ENCODE measurements at places on chromosomes 1 and 21. TPM values are rescaled to one million over a fixed set of nuclear protein-coding genes. Genes with fewer than 3 reads are reported as not detected.

DNA sequence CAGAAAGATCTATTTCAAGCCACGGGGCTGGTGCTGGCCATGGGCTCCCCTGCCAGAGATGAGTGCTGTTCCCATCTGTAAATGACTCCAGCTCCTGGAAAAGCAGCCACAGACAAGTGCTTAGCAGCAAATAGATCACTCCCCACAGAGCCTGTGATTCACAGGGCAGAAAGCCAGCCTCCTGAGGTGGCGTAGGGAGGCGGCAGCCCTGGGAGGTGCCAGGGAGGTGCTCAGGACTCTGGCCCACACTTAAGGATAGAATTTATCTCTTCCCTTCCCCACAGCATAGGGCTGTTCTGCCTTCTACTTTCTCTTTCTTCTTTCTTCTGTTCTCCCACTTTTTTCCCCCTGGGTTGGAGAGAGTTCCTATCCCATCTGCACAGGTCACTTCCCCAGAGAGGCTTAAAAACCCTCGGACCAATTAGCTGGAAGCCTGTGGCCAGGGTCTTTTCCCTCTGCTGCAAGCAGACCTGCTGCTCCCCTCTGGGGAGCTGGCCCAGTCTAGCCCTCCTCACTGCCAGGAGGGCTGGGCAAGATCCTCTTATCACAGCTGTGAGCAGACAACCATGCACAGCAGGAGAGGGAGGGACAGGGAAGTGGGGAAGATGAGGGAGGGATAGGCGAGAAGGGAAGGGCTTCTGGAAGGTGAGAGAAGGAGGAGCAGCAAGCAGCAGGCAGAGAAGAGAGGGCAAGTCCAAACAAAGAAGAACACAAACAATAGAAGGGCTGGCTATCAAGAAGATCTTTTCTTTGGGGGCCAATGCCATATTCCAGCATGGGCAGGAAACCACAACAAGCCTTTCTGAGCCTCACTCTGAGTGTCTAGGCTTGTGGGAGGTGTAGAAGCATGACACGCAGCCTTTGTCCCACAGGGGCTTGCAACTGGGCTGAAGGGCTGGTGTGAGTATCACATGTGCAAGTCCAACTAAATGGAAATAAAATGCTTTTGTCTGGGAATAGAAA, 41.0 kb downstream of the KCND3 start:
- peak; percentile 80 for DNase-seq

The GUK1 gene
- total RNA-seq, result 220 TPM

The CSF3R gene
- 33.4 TPM for total RNA-seq

The ACTN2 gene
- 7.4 TPM for total RNA-seq

- no peak for DNase-seq
Measured at GRCh38 chr1:175927944-175928343, 184.5 kb upstream of the TNR start.

DNA sequence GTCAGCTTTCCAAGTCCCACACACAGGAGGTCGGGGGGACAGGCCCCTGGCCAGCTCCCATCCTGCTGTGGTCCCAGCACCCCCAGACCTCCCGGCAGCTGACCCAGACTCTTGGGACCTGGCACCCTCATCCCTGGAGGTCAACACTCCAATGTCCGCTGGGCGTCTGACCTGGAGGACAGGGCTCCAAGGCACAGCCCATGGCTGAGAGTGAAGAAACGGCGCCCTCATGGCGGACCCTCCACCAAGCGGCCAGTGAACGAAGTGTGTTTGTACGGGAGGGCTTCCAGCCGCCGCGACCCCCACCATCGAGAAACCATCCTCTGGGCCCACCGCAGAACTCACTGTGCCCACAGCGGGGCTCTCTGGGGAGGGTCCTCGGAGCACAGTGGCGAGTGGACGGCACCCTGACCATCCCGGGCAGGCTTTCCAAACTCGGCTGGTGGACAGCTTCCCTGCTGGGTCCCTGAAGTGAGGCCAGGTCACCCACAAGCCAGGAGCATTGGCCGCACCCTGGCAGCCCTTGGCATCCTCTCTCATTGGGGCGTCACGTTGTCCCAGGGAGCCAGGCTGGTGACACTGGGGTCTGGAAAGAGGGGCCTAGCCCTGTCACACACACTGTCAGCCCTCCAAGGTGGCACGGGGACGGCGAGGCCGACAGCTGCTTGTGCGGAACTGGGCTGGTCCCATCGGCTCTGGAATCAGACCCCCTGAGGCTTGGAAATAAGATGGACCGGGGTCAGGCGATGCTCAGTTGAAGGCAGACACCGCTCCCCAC, 47.8 kb upstream of the COL6A2 start:
- DNase-seq, result peak; percentile 82

The FTCD gene
- 1.2 TPM for total RNA-seq

GRCh38 chr1:76764638-76765454, 102.4 kb upstream of the ST6GALNAC5 start:
- no peak for DNase-seq

DNA sequence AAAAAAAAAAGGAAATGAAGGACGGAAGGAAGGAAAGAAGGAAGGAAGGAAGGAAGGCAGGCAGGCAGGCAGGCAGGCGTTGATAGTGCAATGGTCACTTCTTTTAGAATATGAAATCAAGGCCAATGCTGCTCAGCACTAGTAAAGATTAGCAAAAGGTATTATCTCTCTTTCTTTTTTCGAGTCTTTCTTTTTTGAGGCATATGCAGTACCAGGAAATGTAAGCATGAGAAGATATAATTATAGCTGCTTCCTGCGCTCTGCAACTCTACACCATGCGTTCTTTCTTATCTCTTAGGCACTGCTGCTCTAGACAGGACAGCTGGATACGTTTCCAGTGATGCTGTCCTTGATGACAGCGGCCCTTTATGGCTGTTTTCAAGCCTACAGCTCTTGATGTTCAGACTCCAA, 1512.5 kb upstream of the B3GALT2 start:
- DNase-seq, result no peak

The PTPRF gene
- total RNA-seq, result 68.3 TPM

- no peak for DNase-seq
Measured at GRCh38 chr1:117069220-117069844, 9.2 kb downstream of the TTF2 start.

The SAMD13 gene
- 0.71 TPM for total RNA-seq

DNA sequence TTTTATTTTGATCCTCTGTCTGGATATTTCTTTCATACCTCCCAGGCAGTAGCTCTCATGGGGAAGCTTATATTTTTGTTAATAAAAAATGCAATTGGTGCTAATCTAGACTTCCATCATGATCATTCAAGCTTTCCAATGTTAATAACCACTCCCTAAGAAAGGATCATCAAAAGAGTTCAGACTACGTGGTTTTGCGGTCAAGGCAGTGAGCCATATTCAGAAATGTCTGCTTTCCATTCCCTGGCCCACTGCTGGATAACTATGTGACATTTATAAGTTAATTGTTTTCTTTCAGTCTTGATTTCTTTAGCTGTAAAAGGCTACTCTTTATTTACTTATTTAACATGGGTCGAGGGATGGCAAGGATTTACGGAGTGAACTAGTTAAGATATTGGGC, 414.6 kb downstream of the LMO4 start:
- no peak for DNase-seq

All from posterior vena cava (tissue), 2 donors.